ENCODE measurements at places on chromosomes 4 and X.

GRCh38 chrX:110032534-110033147 lies 29.7 kb downstream of the TMEM164 start:
- DNase-seq = no peak

DNA sequence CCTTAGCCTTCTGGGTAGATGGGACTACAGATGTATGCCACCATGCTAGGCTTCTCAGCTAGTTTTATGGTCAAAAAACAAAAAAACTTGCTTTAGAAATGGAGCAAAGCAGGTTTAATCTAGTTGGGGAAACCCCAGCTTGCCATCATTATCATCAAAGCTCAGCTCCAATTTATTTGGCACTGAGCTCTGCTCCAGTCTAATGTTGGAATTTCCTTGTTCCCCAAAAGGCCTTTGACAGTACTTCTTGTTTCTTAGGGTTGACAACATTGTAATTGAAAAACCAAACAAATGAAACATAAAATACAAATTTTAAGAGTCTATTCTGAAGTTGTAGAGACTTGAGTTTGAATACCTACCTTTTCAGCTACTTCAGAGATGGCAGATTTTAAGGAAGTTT lies 48.0 kb downstream of the MRPL1 start:
- no peak for DNase-seq

- no peak for DNase-seq
Measured at GRCh38 chr4:138452826-138453225, 210.7 kb upstream of the SLC7A11 start.

DNA sequence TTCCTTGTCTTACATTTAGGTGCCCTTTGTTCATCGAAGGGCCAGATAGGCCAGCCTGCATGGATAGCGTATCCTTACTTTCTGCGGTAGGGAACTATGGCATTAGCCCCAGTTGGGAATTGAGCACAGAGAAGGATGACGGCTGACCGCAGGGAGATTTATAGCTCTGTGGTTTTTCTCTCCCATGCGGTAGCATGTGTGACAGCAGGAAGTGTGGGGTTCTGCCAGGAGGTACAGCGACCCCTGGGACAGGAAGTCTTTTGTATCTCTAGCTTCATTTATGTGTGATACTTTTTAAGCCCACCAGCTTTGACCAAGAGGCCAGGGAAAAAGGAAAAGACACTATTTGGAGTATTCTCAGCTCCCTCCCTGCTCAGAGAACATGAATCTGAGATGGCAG lies 33.1 kb downstream of the GAB3 start:
- DNase-seq = no peak

DNA sequence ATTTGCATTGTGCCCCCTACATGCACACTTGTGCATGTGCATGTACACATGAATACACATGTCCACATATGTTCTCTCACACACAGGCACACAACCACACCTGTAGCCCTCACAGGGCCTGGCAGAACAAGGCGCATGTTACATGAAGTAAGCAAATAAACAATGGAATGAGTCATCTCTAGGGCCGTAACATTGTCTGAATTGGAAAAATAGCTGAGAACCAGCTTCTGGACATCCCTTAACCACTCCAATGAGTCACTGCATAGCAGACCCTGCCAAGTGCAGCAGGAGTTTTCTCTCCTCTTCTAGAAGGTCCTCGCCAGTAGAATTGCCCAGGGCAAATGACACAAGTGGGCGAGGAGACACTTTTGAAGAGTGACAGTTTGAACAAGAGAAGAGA lies 66.1 kb downstream of the MAGEA10 start:
- no peak for DNase-seq

GRCh38 chr4:110059556-110060191 lies 138.7 kb downstream of the ELOVL6 start:
- no peak for DNase-seq

All from NCI-H1930 (cell line).